ENCODE measurements at places on chromosomes 4 and X.

DNA sequence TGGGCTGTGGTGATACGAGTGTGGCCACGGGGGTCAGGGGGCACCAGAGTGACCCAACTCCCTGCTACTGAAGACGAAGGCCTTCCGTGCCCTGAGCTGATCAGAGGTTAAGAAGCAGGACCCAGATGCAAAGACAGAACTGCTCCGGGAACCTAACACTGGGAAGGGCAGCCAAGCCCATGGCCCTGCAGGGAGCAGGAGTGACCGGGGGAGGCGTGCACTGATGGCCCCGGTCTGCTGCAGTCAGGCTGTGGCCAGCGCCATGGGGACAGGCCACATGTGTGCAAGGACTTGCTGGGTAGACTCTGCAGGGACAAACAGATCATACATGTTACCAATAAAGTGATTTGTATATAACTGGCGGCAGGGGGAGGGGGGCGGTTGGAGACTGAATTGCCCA is 74.6 kb downstream of the ACOX3 start:
- DNase-seq, result no peak

- no peak for DNase-seq
Observed at GRCh38 chr4:3517731-3518510, 14.3 kb downstream of the LRPAP1 start.

GRCh38 chrX:74324131-74324530 is 20.2 kb downstream of the ZCCHC13 start:
- DNase-seq, result no peak

GRCh38 chr4:72084587-72085011 is 52.8 kb downstream of the NPFFR2 start:
- DNase-seq, result no peak

- no peak for DNase-seq
Observed at GRCh38 chr4:98573791-98574190, 84.6 kb downstream of the TSPAN5 start.

DNA sequence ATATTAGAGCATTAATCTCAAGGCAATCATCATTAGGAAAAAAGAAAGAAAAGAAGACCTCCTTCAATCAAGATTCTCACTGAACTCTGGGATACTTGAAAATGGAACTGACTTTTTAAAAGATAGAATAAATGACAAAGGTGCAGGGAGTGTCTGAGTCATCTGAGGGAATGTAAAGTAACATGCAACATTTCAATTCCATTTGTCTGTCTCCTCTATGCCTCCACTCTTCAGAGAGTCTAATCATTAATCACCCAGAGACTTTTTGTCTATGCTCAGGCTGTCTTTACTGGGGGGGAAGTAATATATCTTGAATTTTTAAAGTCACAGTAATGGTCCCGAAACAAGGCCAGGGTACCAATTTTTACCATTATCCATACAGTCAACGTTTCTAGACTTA is 55.0 kb upstream of the PACRGL start:
- DNase-seq, result no peak

DNA sequence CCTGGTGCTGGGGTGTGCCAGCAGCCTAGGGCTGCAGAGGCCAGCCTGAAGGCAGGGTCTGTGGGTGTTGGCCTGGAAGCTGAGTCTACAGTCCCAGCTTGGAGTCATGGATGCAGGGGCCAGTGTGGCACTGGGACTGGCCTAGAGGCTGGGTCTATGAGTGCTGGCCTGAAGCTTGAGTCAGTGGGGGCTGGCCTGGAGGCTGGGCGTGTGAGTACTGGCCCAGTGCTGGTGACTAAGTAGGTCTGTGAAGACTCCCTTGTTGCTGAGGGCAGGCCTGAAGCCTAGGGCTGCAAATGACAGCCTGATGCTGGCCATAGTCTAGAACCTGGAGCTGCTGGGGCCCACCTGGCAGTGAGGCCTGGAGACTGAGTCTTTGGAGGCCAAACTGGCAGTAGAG is 31.3 kb upstream of the ALG13 start:
- DNase-seq, result no peak

DNA sequence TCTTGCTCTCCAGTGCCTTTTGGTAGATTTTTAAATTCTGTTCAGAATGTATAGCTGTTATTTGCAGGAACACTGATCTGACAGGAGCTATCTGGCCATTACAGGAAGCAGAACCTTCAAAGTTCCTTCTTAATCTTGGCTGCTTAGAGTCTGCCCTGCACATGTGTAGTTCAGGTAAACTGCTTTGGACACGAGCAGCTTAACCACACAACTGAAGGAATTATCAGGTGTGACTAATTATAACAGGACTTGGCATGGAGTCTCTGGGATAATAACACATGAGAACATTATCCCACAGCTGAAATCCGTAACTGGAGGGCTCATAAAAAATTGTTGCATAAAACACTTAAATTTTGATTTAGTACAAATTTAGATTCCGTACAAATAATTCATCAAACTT is 11.6 kb upstream of the ING2 start:
- DNase-seq, result no peak

GRCh38 chrX:71616672-71617529 is 1.4 kb downstream of the CXCR3 start:
- no peak for DNase-seq

DNA sequence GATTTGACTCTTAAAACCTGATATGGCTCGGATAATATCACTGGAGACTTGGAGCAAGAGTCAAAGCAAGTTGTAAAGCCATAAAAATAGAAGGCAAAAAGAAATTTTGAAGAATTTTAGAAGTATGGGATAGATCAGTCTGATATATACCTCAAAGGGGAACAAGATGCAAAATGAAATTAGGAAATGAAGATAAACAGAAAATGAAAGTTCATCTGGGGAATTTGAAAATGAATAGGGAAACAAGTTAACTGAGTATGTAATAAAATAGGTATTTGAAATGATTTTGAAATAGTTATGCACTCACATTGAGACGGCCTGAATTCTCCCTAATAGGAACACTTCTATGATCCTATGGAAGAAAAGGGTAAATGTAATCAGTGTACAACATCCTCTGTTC is 5.7 kb downstream of the CYP2U1 start:
- no peak for DNase-seq

GRCh38 chr4:147689067-147689466 is 5.1 kb upstream of the PRMT9 start:
- DNase-seq, result no peak

DNA sequence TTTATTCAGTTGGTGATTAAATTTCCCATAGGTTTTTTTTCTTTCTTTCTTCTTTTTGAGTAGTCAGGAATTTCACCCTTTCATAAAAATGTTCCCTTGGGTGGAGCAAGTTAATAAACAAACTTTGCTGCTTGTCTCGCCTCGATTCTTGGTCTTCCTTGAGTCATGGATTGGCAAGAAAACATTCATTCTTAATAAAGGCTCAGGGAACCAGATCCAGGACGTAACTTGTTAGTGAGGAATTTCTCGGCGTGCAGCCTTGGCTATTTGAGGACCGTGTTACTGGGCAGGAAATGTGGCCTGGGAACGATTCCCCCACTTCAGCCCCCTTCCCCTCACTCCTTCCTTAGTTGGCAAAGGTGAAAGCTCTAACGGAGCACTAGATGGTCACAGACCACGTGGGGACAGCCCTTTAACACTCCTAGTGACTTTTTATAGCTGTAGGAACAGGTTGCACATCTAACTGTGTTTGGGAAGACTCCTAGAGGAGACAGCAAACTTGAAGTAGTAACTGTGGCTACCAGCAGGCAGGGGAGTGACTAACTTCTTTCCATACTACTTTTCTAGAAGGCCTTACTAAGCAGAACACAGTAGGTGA is 106.8 kb downstream of the UCHL1 start:
- DNase-seq, result no peak

DNA sequence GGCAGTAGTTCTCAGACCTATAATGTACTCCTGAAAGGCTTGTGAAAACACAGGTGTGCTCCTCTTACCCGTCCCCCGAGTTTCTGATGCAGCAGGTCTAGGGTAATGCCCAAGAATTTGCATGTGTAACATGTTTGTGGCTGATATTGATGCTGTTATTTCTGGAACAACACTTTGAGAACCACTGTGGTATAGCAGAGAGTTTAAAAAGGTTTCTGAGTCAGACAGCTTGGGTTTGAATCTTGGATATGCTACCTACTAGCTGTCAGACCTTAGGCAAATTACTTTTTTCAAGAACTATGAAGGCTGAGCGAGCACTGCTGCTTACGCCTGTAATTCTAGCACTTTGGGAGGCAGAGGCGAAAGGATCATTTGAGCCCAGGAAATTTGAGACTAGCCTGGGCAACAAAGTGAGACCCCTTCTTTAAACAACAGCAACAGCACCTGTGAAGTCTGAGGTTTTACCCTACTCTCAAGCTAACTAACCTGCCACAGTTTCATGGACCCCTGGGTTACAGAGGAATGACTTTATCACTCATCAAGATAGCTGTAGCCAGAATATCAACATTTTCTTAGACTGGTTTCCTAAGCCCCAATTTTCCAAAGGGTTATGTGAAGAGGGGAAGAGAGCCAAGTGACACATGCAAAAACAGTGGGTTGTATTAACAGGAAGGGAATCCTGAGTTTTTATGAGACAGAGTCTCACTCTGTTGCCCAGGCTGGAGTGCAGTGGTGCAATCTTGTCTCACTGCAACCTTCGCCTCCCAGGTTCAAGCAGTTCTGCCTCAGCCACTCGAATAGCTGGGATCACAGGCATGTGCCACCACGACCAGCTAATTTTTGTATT is 5.1 kb downstream of the AFF1 start:
- no peak for DNase-seq

DNA sequence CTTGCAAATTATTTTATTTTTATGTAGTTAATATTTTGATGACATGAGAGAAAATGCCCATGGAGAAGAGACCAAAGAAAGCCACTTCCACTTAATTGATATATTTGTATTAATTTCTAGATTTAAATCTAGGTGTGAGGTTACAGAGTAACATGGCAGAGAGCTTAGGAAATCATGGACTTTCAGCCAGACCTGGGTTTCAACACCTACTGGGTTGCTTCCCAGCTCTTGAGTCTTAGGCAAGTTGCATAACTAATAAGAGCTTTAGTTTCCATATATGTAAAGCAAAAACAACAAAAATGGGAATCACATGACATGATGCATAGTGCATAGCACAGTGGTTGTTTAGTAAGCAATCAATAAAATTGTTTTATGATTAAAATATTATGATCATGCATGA is 413.3 kb downstream of the CCSER1 start:
- DNase-seq, result no peak

DNA sequence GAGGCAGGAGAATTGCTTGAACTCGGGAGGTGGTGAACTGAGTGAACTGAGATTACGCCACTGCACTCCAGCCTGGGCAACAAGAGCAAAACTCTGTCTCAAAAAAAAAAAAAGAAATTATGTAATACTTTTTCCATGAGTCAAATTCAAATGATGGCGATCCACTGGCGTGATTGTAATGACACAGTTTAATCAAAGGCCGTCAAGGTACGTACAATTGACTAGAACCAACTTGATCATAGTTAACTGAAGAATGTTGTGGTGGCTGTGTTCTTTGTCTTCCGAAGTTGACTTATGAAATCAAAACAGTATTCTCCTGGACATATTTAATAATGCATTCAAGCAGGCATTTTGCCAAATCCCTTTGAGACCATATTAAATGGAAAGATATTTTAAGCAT is 318.6 kb upstream of the FAT1 start:
- no peak for DNase-seq

DNA sequence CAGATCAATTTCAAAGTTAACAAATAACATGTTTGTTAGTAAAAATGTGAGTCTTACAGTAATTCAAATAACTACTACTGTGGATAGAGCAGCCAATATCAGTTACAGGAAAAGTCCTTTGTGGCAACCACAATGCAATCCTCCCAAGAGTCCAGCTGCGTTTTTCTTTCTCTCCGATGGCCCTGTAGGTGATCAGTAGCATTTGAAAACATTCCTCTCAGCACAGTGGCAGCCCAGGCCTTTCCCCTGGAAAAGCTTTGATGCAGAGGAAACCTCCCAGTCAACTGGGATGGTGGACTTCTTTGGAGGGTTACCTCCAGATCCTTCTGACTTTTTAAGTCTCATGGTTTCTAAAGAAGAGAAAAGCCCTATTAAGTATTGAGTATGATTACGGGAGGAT is 18.0 kb upstream of the PDZD4 start:
- DNase-seq, result no peak

GRCh38 chrX:275967-276580 is 5.1 kb upstream of the PLCXD1 start:
- DNase-seq, result peak; percentile 30
